Upper lobe of left lung (tissue), 6 donors: ENCODE measurements at places on chromosomes 1 and 21. TPM values are rescaled to one million over a fixed set of nuclear protein-coding genes. Genes with fewer than 3 reads are reported as not detected.

The CFAP57 gene
- total RNA-seq, result 4.2 TPM

The PTPRF gene
- total RNA-seq, result 190 TPM

The OR2T35 gene
- total RNA-seq, result not detected

The GNL2 gene
- 28.3 TPM for total RNA-seq

DNA sequence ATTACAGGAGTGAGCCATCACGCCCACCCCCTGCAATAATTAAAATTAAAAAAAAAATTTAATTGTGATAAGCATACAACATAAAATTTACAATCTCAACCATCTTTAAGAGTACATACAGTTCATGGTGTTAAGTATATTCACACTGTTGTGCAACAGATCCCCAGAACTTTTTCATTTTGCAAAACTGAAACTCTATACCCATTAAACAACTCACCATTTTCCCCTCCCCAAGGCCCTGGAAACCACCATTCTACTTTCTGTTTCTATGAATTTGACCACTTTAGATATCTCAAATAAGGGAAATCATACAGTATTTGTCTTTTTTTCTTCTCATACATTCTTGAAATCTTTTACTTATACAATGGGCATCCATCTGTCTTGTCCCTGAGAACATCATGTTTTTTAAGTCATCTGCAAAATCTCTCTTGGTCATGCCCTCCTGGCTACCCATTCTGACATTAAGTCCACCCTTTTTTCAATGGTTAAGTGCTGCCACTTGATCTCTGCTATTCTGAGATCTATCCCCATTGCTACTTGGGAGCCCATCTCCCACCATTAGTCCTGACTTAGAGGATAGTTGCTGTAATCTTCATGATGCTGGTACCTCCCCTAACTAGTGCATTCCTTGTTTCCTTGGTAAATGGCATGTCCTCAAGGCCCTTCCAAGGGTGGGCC, 39.4 kb upstream of the ZFYVE9 start:
- DNase-seq, result no peak

DNA sequence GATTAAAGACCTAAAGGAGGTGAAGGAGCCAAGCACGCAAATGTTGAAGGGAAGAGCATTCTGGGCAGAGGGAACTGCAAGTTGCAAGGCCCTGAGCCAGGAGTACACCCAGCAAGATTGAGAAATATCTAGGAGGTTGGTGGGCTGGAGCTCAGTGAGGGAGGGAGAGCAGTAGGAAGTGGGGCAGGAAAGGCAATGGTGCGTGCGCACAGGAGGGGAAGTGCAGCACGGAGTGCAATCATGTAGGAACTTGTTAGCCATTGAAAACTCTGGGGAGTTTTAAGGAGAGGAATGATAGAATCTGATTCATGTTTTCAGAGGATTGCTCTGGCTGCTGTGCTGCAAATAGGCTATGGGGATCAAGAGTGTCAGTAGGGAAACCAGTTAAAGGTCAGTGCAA, 13.2 kb upstream of the IGSF3 start:
- DNase-seq, result no peak
